Nucleus accumbens (tissue), 56 donors: ENCODE measurements at places on chromosomes 5 and 9.

- no peak for DNase-seq
These were observed 64.5 kb downstream of the SLF1 start for GRCh38 chr5:94682814-94683520.

DNA sequence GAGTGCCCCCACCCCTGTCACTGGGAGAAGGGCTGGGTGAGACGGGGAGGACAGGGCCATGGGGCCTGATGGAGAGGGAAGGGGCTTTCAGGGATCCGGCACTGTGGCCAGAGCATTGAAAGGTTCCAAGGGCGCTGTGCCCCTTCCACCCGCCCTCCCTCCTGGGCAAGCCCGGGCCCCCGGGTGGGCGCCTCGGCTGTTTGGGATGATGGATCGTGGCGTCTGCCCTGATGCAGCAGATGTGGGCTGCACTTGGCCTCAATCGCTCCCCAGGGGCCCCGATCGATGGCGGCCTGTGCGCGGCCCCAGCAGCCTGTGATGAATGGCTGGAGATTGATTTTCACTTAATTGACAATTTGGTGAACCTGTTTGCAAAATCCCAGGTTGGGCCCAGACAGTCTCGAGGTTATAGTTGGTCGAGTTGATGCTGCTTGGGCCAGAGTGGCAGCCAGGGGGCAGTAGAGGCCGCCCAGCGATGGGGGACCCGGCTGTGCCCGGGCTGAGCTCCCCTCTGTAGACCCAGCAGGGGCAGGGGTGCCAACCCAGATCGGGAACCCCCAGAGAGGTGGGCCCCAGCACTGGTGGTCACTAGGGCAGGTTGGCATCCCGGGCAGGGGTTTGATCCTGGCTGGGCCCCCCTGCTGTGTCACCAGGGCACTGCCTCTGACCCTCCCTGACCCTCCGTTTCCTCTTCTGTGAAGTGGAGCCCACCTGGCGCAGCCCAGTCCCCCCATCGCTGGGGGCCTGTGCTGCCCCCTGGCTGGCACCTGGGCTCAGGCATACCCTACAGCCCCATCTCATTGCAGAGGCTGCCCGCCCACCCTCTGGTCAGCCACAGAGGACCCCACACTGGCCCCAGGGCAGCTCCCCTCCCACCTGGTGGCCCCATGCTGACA is 34.7 kb downstream of the LHX3 start:
- no peak for DNase-seq

DNA sequence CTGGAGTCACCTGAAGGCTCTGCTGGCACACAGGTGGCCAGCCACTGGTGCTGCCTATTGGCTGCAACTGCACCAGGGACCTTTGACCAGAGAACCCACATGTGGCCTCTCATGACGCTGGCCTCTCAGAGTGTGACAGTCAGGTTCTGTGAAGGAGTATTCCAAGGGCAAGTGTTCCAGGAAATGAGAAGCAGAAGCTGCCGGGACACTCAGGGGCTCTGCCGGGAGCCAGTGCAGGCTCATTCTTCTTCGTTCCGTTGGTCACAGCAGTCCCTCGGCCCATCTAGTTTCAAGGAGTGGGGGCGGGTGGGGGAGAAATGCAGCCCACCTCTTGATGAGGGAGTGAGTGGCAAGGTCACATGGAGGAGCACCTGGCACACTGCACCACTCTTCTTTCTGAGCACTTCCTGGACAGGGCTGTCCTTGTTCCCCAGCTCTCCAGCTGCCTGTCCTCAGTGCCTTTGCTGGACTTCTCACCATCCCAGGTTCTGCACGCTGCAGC is 237.5 kb downstream of the GADD45G start:
- no peak for DNase-seq

DNA sequence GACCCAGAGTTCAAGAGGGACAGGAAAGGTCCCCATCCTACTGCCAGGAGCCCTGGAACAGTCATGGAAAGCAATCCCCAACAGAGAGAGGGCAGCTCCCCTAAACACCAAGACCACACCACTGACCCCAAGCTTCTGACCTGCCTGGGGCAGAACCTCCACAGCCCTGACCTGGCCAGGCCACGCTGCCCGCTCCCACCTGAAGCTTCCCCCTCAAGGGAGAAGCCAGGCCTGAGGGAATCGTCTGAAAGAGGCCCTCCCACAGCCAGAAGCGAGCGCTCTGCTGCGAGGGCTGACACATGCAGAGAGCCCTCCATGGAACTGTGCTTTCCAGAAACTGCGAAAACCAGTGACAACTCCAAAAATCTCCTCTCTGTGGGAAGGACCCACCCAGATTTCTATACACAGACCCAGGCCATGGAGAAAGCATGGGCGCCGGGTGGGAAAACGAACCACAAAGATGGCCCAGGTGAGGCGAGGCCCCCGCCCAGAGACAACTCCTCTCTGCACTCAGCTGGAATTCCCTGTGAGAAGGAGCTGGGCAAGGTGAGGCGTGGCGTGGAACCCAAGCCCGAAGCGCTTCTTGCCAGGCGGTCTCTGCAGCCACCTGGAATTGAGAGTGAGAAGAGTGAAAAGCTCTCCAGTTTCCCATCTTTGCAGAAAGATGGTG is 31.6 kb downstream of the CD180 start:
- no peak for DNase-seq

DNA sequence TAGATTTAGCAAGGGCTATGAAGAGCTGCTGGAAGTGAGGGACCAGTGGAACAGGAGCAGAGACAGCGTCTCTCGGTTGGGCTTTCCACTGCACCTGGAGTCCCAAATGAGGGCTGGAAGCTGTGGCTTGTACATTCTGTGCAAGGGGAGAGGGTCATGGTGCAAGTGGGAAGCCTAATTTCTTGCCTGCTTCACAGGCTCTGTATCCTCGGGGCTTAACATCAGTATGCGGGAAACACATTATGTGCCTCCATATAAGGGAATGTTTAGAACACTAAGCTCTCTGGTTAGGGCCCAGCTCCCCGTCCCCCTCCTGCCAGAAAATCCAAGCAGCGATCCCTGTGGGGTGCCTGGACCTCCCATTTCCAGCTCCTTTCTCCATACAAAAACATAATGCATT is 89.0 kb upstream of the NIPAL4 start:
- no peak for DNase-seq

- no peak for DNase-seq
These were observed 24.8 kb downstream of the PTPN3 start for GRCh38 chr9:109473329-109473728.

GRCh38 chr5:177320879-177321278 is 9.2 kb upstream of the MXD3 start:
- DNase-seq = no peak

DNA sequence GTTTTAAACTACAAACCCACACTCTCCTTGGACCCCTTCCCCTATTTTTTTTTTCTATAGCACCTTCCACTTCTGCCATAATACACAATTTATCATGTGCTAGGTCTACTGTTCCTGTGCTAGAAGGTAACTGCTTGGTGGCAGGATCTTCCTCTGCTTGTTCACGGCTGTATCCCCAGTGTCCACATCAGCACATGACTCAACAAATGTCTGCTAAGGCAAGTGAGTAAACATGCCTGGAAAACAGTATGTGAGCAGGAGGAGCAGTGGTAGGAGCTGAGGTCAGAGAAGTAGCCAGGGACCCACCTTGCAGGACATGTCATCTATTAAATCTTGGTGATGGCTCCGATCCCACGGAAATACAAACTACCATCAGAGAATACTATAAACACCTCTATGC is 79.4 kb downstream of the AUH start:
- no peak for DNase-seq

- DNase-seq = no peak
These were observed 115.1 kb upstream of the DAP start for GRCh38 chr5:10876006-10876744.

DNA sequence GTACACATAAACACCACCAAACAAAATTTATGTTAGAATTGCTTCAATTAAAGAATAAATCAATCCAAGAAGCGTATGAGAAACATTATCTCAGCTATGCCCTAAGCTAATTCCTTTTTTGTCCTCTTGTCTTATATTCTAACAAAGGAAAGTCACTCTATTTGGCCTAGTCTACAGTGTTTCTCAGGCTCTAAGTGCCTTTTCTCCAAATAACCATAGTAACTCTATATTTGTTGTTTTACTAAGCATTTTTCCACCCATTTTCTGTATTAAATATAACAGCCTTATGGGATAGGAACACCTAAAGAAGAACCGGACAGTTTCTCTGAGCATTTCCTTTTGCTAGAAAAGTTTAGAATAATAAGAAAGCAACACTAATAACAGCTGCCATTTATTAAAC is 120.1 kb upstream of the MTAP start:
- DNase-seq = no peak

- DNase-seq = no peak
These were observed 71.7 kb downstream of the KCNT1 start for GRCh38 chr9:135773530-135774238.

DNA sequence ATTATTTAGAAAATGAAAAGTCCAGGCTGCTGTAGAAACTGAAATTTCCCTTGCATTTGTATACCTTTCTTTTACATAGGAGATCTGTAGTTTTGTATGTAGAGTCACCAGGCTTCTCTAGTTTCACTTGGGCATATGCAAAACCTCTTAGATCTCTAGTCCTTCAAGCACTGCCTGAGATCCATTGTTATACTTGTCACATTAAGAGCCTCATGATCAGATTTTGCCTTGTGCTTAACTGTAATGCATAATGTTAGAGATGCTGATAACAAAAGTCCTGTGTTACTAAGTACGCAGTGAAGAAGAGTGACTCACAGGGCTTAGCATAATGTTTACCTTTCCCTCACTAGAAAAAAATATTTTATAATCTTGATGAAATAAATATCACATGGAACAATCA is 250.2 kb downstream of the CYLC2 start:
- no peak for DNase-seq
